Activated gamma-delta T cell (primary cell): ENCODE measurements at places on chromosomes 4 and X.

GRCh38 chrX:107576841-107577240 lies 51.5 kb upstream of the PRPS1 start:
- DNase-seq = no peak

DNA sequence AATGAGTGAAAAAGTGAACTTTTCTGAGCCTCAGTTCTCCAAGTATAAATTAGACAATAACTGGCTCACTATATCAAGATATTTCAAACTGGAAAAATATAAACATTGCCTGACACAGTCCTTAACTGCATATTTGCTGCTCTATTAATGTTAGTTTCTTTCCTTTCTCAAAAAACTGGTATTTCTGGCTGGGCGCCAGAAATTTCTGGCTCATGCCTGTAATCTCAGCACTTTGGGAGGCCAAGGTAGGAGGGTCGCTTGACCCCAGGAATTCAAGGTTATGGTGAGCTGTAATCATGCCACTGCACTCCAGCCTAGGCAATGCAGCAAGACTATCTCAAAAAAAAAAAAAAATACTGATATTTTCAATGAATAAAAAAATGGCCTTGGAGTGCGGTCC lies 227.0 kb downstream of the MAGEB17 start:
- no peak for DNase-seq

DNA sequence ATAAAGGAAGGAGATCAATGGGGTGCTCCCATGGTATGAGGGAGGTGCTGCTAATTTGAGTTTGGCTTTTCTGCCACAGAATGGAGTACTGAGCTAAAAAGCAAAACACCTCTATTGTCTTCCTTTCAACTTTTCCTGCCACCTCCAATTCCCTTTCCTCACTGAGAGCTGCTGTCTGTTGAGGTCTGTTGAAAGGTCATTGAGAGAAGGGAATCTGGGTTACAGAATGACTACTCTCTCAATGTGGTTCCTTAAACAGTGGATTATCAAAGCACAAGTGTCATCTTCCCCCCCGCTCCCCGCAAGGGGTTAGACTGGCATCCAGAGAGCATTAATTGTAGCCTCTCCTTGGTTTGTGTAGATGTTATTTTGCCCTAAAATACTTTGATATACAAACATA lies 10.7 kb downstream of the USP9X start:
- no peak for DNase-seq

GRCh38 chr4:137181293-137181899 lies 350.9 kb downstream of the PCDH18 start:
- DNase-seq = no peak

DNA sequence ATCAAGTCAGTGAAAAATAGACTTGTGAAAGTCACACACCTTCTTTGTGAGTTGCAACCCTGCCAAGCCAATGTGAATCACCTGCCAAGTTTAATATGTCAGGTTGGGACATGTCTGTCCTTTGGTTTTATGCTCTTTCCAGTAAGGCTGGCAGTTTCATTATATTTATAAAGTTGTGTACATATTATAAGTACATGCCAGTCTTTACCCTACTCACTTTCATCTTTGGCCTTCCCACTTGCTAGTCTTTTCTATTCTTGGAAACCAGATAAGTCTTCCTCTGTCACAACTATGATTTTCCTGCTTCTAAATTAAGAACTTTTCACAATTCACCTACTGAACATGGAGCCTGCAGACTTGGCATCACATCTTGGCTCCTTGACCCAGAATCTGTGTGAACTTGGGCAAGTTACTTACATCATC lies 680.7 kb upstream of the BOD1L1 start:
- DNase-seq = no peak

DNA sequence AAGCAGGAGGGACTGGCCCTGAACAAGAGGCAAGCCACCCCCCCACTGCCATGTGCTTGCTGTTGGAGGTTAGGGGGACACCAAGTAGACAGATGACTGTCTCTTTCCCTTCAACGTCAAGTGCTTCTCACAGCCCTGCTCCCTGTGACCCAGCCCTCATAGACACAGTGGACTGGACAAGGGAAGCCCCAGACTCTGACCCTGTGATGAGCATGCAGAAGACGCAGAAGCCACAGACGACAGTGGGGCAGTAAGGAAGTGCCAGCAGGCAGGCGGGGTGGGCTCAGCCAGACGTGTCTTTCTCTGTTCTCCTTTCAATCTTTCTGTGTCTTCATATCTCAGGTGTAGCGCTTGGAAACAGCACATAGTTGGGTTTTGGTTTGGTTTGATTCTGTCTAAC lies 2.4 kb upstream of the L1CAM start:
- DNase-seq = no peak

DNA sequence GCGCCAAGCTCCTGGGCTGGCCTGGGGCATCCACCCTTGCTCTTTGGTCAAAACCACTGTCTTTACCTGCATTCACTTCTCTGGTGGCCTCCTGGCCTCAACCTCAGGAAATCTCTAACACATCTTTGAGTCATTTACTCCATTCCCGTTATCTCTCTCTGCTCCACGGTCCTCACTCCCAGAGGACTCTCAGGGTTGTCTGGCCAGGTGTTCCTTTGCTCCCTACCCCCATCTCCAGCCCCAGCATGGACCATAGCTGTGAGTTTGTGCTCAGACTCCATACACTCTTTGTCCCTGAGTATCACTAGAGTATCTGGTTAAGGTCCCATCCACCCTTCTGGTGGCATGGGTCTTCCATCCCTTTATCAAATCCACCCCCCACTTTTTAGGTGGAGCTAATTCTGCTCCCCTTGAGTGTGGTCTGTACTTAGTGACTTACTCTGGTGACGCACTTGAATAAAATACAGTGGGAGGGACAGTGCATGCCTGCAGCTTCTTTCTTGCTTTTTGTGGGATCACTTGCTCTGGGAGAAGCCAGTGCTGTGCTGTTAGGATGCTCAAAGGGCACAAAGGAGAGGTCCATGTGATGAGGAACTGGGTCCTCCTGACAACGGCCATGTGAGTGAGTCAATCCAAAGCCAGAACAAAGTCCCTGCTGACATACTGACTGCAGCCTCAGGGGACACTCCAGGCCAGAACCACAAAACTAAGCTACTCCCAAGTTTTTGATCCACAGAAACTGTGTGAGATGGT lies 44.3 kb downstream of the IGFBP7 start:
- no peak for DNase-seq

DNA sequence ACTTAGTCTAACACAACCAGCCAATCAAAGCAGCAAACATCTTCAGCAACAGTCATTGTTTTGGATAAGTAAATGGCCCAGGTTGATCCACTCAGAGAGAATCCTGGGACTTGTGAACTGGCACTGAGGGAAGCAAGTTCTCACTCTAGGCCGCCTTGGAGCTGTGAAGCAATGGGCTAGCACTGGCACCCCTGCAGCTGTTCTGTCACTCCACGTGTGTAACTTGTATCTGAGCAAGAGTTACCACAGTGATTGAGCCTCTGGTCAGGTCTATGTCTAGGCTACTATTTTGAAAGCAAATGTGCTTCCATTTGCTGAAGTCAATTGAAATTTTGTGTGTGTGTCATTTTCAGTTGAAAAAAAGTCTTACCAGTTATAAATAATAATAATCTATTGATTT lies 57.2 kb upstream of the HS3ST1 start:
- DNase-seq = no peak

DNA sequence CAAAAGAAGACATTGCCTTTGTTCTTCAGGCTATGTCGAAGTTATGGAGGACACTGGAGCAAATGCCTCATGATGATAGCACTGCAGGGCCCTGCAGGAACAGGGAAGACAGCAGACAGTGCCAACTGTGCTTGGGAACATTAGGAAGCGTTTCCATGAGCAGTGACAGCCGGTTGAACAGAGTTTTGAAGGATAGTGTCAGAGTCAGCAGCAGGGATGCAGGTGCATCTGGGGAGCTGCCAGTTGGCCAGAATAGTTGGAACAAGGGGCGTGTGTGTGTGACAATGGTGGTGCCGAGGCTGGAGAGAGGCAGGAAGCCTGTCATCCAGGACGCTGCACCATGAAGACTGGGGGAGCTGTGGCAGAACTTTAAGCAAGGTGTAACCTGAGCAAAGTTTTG lies 88.6 kb downstream of the SHROOM3 start:
- DNase-seq = no peak

DNA sequence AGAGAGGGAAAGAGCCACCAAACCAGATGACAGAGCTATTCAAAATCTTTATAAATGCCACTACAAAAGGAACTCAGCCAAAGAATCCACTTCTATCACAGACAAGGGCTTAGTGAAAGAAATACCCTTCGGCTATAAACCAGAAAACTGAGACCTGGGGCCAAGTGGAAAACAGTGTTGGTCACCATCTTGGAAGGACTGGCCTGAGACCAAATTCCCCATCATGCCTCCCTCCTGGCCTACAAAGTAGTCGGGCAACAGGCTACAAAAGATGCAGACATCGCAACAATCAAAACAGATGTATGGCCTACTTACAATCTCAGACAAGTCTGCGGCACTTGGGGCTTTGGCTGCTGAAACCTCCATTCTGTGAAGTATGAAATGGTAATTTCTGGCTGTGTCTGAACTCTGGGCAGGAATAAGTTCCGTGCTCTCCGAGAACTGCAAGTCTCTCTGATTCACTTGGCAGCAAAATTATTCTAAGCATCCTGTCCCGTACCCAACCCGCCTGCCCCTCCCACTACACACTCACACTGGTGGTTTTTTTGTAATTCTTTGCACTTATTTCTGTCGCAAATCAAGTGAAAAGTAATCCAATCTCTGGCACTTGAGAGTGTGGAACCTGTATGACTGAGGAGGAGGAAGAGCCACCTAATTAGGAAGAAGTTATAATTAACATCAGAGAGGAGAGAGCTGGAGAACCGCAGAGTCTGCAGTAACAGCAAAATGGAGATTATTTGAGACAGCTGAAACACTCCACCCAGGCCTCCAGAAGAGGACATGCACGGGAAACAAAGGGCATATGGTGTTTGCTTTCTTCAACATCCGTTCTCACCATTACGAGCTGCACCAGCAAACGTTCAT lies 87.8 kb downstream of the SH3KBP1 start:
- no peak for DNase-seq

GRCh38 chrX:78548012-78548411 lies 111.1 kb downstream of the RTL3 start:
- DNase-seq = no peak

DNA sequence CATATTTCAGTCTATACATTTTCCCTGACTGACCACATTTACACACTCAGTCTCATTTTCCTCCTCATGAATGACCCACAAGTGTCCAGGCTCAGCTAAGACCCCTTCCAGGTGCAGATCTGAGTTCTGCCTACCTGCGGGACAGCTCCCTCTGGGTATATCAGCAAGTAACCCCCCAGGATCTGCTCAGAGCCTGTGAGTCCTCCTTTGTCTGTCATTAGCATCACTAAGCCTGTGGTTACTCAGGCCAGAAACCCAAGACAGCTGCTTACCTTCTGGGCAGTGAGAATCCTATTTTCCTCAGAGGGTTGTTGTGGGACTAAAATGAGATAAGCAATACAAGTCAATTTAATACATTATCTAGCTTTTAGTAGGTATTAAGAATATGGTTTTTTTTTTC lies 487.6 kb upstream of the BOD1L1 start:
- no peak for DNase-seq

DNA sequence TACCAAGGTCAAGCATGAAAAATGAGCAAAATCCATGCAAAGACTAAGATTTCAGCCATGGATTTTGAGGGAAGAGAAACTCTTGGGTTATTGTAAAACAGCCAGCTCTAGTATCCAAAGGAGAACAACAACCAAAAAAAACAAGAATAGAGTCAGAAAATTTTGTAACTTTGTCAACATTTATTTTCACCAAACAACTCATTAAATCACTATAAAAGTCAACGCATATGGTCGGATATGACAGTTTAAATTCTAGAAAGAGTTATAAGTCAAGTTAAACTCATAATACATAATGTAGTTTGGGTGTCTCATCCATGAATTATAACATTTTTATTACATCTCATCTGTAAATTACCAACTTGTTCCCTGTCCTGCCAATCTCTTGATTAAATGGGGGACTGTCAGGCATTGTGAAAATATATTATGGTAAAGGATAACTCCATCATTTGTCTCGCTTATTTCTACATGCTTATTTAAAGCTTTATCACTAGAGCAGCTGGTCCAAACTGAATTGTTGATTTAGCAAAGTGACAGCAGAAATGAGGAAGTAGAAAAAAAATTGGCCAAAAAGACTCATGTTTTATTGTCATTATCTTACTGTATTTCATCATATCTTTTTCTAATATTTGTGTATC lies 224.8 kb upstream of the NOCT start:
- DNase-seq = no peak
